Activated T-helper 2 cell treated with anti-CD3 and anti-CD28 coated beads, Interferon-gamma antibody, Interleukin-2, Interleukin-4, amounts not matched to agents 10 μg/mL and 5 μg/mL and 100 μg/mL, durations not matched to agents 14 hours and 24 hours and 36 hours (primary cell): ENCODE measurements at places on chromosomes 11 and 22. TPM values are rescaled to one million over a fixed set of nuclear protein-coding genes. Genes with fewer than 3 reads are reported as not detected.

GRCh38 chr11:1152316-1153104, 5.2 kb upstream of the MUC5AC start:
- DNase-seq = no peak

DNA sequence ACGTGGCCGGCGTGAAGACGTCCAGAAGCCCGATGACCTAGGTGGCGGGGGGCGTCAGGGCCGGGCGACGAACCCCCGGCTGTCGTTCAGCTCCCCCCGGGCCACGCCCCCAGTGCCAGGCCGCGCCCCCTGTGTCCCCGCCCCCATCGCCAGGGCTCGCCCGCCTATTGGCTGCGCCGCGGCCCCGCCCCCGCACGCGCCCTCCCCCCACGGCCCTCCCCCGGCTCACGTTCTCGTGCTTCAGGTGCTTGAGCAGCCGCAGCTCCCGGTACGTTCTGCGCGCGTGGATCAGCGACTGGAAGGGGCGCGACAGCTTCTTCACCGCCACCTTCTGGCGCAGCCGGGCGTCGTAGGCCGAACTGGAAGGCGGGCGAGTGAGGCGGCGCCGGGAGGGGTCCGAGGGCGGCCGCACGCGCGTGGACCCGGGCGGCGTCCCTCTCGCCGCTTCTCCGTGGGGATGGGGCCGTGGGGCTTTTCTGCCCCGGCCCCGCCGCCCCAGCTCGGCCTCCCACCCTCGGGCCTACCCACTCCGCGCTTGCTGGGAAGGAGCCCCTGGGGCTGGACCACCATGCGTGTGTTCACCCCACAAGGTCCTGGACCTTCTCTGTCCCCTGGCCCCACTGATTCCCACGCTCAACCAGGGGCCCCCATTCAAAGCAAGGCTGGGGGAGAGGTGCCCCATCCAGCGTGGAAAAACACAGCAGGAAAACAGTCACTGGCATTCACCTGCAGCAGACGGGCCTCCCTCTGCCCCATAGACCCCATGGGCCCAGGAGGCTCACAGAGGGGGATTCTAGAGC, 2.4 kb downstream of the MAPK11 start:
- peak; percentile 38 for DNase-seq

DNA sequence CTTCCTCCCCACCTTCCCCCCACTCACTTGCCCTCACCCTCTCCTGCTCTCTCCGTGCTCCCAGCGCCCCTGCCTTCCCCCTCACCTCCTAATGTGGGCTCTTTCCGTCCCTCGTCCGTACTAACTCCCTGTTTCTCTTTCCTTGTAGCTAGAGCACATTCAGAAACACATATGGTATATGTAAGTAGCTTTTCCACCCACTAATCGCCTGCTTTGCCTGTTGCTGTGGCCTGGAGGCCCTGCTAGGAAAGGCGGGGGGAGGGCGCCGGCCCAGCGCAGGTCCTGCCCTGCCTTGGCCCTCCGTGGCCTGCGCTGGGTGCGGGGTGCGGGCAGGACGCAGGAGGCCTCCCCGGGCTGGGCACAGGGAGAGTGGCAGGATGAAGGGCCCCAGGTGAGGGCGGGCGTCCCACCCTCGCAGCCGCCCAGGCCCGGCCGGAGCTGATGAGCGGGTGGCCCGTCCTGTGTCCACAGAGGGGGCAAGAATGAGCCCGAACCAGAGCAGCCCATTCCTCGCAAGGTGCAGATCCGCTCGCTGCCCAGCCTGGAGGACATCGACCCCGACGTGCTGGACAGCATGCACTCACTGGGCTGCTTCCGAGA, 41.7 kb downstream of the MOB2 start:
- DNase-seq = no peak

- DNase-seq = no peak
Measured at GRCh38 chr11:60493454-60493853, 876 bp downstream of the MS4A12 start.

DNA sequence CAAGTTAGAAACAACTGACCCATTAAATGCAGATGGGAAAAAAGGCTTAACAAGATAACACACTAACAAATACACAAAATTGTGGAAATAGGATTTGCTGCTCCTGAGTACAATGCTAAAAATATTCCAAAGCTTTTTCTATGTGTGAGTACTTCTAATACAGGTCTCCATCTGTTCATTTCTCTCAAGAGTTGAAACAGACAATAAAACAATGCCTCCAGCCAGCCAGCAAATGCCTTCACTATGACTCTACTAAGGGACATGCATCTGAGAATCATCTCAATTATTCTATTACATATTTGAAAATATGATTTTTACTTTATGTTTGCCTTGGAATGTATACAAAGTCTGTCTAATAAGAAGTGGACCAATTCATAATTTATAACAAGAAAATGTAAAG, 119.0 kb downstream of the CADM1 start:
- no peak for DNase-seq

CCDC73 gene
- total RNA-seq = 0.11 and 0.14 TPM in 2 replicates

DNA sequence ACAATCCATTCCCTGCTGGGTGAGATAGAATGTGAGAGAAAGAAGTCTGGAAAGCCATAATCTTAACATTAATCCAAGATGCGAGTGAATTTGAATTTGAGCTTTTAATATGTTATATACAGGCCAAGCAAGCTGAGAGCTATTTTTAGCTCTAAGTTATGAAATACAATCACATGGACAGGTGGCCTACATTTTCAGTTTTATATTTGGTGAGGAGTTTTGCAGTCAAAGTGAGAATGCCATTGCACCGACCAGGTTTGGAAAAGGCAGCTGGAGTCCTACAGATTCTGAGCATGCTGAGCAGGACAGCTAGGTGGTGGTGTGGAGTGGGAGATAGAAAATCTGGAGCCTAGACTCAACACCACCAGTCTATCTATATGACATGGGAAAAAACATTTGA, 12.0 kb downstream of the OR5B21 start:
- no peak for DNase-seq

- DNase-seq = no peak
Measured at GRCh38 chr11:57343825-57344224, 5.7 kb downstream of the P2RX3 start.

- no peak for DNase-seq
Measured at GRCh38 chr11:17257196-17257595, 19.3 kb upstream of the NUCB2 start.

DNA sequence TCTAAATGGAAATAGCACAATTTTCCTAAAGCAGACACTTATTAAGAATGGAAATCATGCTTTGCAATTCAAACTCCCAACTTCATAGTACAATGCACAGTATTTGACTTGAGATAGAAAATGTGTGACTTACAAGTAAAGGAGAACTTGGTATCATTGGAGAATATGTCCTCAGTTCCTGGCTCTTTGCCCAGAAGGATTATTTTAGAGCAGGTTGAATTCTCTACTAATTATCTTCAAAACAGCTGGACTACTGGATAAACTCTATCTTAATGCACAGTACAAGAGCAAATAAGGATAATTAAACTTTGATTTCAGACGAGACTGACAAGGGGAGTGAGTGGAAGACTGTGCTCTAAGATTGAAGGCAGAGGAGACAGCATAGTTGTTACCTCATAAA, 839.4 kb downstream of the OPCML start:
- DNase-seq = no peak

CDON gene
- 3.2 and 3.5 TPM in 2 replicates for total RNA-seq

- DNase-seq = no peak
Measured at GRCh38 chr11:128621601-128622501, 34.5 kb upstream of the ETS1 start.

DNA sequence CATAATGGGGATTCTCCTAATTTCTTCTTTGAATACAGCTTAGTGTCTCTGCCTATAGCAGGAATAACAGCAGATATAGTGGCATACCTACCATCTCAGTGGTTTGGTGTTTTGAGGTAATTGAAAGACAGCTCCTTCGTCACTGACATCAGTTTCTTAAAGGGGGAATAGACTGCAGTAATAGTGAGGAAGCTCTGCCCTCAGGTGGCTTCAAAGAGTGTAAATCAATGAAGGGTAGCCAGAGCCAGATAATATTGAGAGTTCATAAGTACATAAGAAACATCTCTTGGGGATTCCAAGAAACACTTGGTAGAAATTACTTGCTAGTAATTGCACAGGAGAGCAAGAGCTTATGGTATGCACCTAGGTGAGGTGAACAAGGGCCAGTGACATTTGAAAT, 4.4 kb downstream of the OR6M1 start:
- DNase-seq = no peak

MUC5AC gene
- total RNA-seq = not detected in 2 replicates

KCNK4 gene
- total RNA-seq = not detected in 2 replicates

DNA sequence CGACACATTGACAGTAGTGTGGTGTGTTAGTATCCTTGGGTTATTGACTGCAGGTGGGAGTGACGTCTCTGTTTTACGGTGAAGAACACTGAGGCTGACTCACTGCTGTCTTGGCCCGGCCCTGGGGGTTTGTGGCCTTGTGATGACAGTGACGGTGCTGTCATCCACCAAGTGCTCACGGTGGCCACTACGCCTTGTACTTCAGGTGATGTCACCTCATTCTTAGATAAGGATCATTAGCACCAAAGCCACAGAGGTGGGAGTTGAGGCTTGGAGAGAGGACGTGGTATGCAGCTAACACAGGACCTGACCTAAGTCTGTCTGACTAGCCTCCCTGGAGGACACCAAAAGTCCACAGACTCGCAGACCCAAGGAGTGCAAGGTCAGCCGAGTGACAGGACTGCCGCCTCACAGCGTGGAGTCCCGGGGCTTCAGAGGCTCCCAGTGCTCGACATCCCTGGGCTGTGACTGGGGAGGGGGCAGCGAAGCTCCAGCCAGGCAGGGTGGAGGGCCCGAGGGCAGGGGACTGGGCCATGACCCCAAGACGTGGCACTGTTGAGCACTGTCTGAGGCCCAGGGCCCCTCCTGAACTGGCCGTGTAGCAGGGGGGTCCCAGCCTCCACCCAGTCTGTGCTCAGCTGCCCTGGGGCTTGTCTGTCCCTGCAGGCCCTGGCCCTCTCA, 56.5 kb downstream of the NAT10 start:
- DNase-seq = peak; percentile 22

DNA sequence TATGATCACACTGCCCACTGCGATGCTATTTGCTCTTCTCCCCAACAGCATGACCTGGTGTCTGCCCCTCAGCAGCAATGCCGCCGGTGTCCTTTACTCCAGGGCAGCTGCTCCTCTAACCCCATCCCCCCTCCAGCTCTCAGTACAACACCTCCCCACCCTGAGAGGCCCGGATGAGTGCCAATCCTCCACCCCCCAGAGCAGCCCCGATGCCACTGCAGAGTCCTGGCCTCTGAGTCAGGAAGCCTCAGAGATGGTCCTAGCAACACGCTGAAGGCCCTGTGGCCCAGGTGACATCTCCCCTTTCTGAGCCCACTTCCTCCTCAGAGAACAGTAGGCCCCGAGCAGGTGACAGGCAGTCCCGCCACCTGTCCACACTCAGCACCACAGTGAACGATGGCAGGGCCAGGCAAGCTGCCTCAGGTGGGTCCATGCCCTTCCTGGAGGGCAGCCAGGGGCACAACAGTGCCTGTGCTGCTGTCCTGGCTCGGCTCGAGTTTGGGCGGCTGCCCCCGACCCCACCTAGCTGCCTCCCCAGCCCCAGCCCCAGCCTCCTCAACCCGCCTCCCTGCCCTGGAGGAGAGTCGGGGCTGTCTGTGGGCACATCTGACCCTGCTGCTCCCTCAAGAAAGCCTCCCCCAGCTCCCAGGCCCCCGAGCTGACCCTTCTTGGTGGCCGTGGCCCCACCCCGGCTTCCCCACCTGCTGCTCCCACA, 3.9 kb upstream of the NDUFS8 start:
- DNase-seq = no peak

- DNase-seq = no peak
Measured at GRCh38 chr22:19207401-19207808, 28.9 kb upstream of the SLC25A1 start.

DNA sequence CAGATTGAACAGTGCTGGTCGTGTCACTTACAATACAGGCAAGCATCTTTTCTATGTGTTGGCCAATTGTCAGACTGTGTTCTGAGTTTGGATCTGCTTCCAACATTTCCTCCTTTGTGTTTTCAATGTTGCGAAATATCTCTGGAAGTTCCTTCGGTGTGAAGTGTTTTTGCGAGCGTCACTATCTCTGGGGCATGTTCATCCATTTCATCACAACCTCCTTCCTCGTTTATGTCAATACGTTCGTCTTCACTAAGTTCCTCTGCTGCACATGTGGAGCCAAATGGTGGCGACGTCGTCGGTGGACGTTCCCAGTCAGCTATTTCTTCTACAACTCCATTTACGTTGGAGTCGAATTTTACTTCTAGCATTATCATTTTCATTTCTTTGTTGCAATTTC, 100.2 kb upstream of the LMO1 start:
- DNase-seq = no peak

TPCN2 gene
- 19.1 and 20.0 TPM in 2 replicates for total RNA-seq

APOA5 gene
- not detected in 2 replicates for total RNA-seq

GRCh38 chr11:66685276-66686099, 7.8 kb upstream of the RBM4B start:
- DNase-seq = no peak

GRCh38 chr11:46856605-46857343, 10.7 kb upstream of the CKAP5 start:
- no peak for DNase-seq

AKIP1 gene
- total RNA-seq = 22.2 and 23.4 TPM in 2 replicates

DNA sequence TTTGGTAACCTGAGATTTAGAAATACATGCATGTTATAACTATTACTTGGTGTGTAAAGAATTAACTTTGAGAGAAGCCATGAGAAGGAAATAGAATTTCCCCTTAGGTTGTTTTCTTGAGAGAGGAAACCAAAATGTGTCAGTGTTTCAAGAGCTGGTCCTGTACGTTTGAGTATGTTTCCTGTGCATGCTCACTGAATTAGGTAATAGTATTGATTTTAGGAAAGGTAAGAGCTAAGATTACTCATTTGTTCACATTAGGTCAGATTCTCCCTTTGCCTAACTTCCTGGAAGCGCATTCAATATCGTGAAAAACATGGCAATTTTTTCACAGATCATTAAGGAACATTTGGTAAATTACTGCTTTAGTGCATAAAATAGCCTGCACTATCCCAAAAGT, 49.3 kb upstream of the RDX start:
- DNase-seq = no peak

TSPAN32 gene
- 4.6 and 4.8 TPM in 2 replicates for total RNA-seq

DNA sequence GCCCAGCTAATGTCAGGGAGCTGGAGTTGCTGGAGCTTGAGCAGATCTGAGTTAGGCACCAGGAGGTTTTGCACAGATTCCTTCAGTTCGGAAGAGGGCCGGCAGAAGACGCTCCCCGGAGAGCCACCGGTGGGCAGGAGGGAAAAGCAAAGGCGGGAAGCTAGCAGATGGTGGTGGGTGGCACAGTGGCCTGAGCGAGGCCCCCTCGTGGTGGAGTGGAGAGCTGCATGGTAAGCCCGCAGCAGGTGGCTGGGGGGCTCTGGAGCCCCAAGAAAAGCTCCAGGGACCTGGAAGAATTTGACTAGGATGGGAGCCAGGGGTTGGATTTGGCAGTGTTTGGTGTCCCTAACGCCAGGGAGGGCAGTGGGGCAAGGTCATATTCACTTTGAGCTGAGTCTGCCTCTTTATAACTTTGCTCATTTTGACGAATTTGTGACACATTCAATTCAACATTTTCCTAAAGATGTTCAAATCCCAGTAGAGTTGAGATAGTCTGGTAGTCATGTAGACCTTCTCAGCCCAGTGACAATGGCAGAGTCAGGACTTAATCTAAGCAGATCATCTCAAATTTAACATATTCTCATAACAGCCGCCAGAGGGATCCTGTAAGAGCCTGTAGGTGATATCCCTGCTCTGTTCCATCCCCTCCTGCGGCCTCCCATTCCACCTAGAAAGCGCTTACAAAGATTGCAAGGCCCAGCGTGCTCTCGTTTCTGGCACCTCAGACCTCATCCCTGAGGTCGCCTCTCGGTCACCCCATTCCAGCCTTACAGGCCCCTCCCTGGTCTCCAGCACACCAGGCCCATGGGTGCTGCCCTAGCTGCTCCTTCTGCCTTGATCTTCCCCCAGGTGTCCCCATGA, 57.9 kb downstream of the TRIM29 start:
- no peak for DNase-seq

SIPA1 gene
- total RNA-seq = 128 and 135 TPM in 2 replicates
